ENCODE measurements at places on chromosomes 12 and 14.

- no peak for DNase-seq
Observed at GRCh38 chr14:105745433-105746123, 219.2 kb downstream of the TMEM121 start.

GRCh38 chr12:669576-669945, 6.3 kb upstream of the NINJ2 start:
- no peak for DNase-seq

- DNase-seq, result no peak
Observed at GRCh38 chr12:67486671-67487070, 161.9 kb upstream of the DYRK2 start.

GRCh38 chr14:99803803-99804202, 10.6 kb downstream of the EML1 start:
- DNase-seq, result no peak

DNA sequence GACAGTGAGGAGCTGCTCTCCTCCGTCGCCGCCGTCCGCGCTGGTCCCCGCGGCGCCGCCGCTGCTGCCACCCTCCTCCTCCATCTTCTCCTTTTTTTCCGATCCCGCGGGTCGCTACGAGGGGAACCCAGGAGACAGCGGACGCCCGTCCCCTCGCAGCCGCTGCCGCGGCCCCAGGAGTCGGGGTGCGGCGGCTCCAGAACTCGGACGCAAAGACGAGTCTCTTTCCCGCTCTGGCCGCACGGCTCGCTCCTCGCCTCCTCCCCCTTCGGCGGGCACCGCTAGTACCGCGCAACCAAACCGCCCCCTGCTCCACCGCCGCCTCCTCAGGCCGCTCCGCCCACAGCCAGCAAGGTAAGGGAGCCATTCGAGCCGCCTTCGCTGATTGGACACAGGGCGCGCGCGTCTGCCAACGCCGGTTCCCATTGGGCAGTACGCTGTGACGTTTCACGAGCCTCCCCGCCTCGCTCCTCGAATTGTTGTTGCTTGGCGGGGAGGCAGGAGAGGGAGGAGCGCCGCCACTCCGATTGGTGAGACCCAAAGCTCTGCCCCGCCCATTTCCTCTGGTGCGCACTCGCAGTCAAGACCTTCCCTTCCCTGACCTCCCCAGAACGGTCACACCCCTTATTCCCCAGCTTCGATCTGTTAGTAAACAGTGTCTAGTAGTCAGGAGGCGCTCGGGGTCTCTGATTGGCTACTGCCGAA, at the start of gene RPS6KA5:
TSS of gene RPS6KA5 (minus strand) at position 291 of the 705 bp plus-strand sequence. CDS start at position 84, 207 bp downstream.
- DNase-seq, result peak; percentile 100

DNA sequence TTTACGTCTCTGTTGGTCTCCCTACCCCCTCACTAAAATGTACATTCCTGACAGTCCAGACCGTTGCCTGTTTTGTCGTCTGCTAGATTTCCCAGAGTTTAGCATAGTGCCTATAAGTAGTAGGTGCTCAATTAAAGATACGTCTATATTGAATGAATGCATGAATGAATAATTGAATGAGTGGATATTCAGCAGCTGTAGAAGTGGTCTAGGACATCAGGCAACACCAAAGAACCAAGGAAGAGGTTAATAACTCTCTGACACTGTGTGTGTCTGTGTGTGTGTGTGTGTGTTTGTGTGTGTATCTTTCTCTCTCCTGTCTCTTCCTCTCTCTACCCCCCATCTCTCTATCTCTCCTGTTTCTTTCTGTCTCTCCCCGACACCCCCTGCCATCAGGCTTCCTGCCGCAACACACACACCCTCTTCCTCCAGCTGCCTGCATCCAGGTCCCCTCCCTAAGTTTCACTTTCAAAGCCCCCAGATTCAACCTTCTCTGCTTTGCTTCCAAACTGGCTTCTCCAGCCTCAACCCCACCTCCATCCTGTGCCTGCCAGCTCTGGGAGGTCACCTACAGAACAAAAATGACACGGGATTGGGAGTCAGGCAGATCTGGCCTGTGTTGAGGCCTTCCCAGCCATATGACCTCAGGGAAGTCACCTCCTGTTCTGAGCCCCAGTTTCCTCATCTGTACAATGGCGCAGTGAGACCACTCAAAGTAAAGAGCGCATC, 119.9 kb upstream of the NCOR2 start:
- DNase-seq, result no peak

GRCh38 chr12:29739279-29739991, 44.3 kb downstream of the TMTC1 start:
- no peak for DNase-seq

GRCh38 chr12:79302162-79302814, 388.5 kb downstream of the PAWR start:
- no peak for DNase-seq

DNA sequence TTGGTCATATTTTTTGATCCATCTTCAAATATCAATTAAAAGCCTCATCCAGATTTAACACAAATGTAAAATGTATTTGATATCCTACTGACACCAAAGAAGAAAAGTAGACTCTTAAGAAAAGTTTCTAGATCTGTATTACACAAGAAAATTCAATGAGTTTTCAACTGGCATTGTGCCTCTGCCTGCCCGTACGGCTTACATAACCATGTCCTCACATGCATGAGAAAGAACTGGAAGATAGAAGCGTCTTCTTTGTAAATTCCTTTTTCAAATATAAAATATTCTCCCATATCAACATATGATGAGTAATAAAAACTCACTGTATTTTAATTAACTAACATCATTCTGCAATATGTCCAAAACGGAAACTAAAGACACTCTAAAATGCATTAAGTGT, 7.2 kb downstream of the ANKS1B start:
- DNase-seq, result no peak

DNA sequence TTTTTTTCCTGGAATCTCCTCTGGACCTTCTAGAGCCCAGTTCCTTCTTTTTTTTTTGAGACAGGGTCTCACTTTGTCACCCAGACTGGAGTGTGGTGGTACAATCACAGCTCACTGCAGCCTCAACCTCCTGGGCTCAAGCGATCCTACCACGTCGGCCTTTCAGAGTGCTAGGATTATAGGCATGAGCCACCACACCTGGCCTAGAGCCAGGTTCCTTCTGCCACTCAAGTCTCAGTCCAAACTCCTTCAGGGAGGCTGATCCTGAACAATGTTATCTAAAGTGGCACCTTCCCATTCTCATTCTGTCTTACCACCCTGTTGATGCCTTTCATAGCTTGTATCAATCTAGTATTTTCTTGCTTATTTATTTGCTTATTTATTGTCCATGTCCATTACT, 22.3 kb upstream of the ELK3 start:
- DNase-seq, result no peak

GRCh38 chr14:54052696-54053385, 96.2 kb upstream of the BMP4 start:
- DNase-seq, result no peak

DNA sequence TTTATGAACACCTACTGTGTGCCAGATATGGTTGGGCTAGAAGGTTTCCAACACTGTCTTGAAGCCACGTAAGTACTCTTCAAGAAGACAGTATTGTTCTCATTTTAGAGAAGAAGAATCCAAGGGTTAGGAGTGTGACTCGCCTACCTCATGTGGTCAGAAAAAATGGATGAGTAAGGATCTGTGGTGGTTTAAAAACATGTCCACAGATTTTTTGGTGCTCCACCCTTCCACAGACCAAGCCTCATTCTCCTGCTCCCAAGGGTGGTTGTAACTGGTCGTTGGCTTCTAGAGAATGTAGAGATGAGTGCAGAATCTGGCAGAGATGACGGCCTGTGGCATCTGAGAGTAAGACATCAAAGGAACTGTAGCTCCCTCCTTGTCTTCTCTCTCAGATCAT, 30.3 kb upstream of the TTC7B start:
- no peak for DNase-seq

GRCh38 chr12:71190822-71191221, 33.0 kb upstream of the TSPAN8 start:
- no peak for DNase-seq

Data from stimulated activated CD8-positive, alpha-beta memory T cell treated with anti-CD3 and anti-CD28 coated beads, Interleukin-4, amount 100 ng/mL, for 4 hours (primary cell).